ENCODE measurements at places on chromosomes 1 and 21.

- DNase-seq = no peak
These were observed 14.7 kb upstream of the OR2T27 start for GRCh38 chr1:248670003-248670402.

DNA sequence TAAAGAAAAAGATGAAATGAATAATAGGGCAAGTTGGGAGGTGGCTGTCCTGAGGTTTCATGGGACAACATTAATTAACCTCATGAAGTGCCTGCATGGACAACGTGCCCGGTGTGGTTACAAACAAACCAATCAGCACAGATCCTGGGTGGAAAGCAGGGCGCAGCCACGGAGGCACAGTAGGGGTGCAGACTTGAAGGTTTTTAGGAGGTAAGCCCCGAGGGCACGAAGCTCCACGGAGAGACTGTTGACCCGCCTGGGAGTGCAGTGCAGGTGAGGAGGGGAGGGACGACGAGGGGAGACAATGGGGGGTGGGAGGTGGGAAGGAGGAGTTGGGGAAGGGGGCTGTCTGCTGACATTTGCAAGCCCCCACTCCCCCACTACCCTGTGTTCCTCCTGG lies 2.3 kb upstream of the RIPK4 start:
- no peak for DNase-seq

DNA sequence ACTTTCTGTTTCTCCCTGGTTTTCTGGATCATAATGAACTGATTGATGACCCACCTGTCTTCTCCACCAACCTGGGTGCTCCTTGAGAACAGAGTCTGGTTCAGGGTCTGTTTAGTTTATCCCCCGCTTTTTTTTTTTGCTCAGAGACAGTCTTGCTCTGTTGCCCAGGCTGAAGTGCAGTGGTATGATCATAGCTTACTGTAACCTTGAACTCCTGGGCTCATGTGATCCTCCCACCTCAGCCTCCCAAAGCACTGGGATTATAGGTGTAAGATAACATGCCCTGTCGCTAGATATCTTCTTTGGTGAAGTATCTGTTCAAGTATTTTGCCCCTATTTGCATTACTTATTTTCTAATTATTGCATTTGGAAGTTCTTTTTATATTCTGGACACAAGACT lies 30.2 kb upstream of the CITED4 start:
- DNase-seq = no peak

DNA sequence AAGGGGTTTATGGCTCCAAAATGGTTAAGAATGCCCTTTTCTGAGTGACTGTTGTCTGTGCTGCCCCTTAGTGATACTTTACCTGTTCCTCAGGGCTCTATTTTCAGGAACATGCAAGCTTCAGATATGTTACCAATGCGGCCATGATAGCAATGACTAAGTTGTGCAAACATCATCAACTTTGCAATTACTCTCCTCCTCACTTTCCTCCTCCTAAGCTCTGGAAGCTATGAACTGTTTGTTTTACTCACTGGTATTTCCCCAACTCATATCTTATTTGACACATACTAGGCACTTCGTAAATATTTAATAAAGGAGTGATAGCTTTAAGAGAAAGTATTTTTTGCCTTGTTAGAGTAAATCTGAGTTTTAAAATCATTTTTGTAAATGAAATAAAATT lies 53.8 kb downstream of the RWDD3 start:
- DNase-seq = no peak

Measured in stimulated activated naive CD4-positive, alpha-beta T cell (primary cell).